ENCODE measurements at places on chromosomes 7 and 10. TPM values are rescaled to one million over a fixed set of nuclear protein-coding genes. Genes with fewer than 3 reads are reported as not detected.

DNA sequence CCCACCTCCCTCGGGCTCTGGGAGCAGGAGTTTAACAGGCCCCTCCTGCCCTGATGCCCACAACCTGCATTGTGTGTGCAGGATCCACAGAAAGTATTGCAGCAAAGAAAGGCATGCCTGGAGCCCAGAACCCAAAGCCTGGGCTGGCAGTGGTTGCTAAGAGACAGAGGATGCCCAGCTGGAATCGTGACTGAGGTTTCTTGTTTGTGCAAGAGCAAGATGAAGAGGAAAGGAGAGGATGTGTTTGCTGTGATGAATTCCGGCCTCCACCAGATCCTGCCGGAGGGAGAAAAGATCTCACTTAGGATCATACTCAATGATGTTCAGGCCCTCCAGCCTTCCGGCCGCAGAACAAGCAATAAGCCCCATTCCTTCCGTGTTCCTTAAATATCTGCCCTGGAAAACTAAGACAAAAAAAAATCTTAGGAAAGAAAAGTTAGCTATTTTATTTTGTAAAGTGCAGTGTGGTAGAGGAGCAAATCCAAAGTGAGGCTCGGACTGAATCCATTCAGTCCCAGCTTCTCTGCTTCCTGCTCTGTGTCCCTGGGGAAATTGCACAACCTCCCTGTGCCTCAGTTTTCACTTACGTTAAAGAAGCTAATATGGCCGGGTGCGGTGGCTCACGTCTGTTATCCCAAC is 57.1 kb downstream of the SLIT1 start:
- no peak for DNase-seq

Gene PLEKHS1
- total RNA-seq = not detected

Gene PKD2L1
- not detected for total RNA-seq

Gene CD36
- total RNA-seq = 22.8 TPM

- DNase-seq = no peak
Observed at GRCh38 chr7:95213148-95213547, 111.2 kb downstream of the PON1 start.

GRCh38 chr10:90318659-90319058 is 539.2 kb downstream of the HTR7 start:
- DNase-seq = no peak

Gene DENND2A
- total RNA-seq = 0.36 TPM

Gene NUTM2E
- total RNA-seq = not detected
